ENCODE measurements at places on chromosomes 16 and 17.

DNA sequence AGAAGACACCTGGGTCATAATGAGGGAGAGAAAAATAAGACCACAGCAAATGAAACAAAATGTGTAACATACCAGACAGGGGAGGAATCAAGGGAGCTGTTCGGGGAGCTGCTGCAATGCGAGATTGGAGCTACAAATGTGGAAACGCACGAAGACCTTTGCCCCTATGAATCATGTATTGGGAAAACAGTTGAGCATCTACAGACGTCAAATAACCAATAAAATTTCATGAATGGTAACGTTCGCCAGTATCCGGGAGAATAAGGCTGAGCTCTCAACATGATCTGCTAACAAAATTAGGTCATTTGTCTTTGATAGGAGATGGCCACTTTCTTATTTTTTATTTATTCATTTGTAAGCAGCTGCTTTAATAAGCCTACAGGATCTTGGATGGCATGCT is 486.2 kb upstream of the RBFOX1 start:
- DNase-seq, result no peak

DNA sequence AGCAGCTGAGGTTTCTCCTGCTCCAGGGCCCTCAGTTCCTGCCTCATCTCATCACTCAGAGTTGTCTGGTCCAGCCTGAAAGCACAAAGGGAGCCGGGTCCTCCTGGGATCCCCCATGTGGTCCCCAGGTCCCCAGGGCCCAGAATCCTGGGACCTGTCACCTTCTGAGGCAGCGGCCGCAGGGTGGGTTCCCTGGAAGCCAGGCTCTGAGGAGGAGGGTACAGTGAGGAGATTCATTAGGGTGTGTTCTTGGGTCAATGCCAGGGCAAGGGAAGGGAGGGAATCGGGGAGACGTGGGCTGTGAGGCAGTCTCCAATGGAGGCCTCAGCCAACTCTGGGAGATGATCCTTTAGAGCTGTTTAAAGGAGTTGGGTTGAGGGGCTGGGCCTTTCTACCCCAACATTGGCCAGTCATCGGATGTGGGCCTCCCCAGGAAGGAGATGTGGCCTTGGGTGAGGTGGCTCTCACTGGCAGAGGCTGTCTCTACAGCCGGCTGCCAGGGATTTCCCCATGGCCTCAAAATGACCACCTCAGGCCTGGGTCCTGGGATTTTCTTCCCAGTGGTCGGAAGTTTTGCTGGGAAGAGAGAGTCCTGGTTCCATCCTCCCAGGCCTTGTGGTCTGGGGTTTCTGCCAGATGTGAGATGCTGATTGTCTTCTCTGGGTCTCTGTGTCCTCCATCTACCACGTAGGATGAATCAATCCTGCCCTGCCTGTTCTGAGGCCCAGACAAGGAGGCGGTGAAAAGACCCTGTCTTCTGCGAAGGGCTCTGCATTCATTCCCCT is 47.3 kb downstream of the NLRP1 start:
- DNase-seq, result no peak

DNA sequence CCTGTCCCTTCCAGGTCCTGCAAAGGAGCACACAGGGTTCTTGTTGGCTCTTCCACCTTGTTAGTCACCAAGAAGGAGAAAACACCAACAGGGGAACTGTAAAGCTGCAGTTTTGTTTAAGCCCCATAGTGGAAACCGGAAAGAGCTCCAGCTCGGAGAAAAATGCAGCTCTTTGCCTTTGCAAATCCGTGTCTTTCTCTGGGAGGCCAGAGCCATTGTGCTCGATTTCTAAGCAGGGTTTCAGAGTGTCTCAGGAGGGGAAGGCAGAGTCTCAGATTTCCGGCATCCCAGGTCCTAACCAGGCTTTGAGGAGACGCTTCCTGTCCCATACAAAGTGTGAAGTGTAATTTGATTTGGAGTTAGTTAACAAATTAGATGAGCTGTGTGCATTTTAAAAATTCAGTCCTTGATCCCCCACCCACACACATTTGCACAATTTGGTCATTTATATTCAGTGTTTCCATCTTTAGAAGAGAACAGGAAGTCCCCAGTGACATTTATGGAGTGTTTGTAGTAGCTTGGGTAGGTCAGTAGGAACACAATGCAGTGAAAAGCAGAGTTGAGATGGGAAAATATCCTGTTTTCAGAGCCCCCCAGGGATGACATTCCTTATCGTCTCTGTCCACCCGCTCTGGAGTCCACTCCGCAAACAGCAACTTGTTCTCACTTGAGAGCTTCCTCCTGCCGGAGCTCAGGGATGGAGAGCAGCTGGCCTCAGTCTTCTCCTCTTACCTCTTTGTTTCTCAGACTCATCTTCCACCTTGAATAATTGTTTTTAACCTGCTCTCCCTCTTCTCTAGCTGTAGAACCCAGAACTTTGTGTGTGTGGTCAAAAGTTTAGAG is 331.9 kb downstream of the SEC14L1 start:
- DNase-seq, result no peak

DNA sequence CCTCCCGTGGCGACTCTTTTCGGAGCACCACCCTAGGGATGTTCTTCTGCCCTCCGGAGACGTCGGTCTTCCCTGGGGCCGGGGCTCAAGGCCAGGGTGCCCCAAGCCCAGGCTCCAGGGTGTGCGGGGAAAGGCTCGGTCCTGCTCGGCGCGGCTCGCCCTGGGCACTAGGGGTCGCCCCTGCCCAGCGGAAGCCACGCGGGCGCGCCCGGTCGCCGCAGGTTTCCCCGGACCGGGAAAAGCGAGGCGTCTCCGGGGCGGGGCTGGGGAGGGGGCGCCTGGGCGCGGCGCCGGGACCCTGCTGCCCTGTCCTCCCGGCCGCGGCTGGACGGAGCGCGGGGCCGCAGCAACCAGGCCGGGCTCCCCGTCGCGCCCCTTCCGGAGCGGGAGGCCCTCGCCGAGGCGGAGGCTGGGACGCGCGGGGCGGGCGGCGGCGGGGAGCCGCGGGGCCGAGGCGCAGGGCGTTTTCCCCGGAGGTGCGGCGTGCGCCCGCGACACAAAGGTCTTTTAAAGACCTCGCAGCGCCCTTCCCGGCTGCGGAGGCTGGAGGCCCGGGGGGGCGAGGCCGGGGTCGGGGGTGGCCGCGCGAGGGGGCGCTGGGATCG is 76.4 kb downstream of the MRC2 start:
- peak; percentile 91 for DNase-seq

All from dorsolateral prefrontal cortex (tissue), 122 donors.